Memory B cell (primary cell): ENCODE measurements at places on chromosomes 13 and 19.

- DNase-seq: no peak
These were observed 5.7 kb downstream of the TUBGCP3 start for GRCh38 chr13:112582263-112582662.

DNA sequence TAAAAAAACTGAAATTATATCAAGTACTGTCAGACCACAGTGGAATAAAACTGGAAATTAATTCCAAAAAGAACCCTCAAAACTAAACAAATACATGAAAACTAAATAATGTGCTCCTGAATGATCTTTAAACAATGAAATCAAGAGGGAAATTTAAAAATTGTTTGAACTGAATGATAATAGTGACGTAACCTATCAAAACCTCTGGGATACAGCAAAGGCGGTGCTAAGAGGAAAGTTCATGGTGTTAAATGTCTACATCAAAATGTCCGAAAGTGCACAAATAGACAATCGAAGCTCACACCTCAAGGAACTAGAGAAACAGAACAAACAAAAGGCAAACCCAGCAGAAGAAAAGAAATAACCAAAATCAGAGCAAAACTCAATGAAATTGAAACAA is 70.8 kb upstream of the TUBA3C start:
- no peak for DNase-seq

DNA sequence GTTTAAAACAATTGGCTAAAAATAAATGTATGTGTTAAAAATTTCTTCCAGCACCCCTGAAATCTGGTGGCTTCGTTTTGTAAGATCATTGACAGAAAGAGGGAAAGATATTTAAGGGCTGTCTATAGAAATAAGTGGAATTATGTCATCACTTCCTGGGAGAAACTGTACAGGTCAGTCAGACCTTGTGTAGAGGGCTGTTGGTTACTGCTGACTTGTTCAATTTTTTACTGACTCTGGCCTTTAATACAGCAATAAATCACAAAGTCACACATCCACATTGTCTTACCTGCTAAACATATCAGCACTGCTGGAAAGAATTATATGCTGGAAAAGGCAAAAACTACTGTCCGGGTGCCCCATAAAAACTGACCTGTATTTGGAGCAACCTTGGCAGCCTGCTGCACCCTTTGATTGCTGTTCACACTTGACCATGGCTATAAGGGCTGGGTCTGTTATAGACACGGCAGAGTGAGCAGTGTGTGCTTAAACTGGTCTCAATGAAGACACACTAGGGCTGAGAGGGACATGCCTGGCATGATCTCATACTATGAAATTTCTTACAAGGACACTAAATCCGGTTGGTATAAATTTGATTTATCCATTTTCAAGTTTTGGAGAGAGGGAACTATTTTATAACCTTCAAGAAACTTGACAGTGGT is 162.1 kb downstream of the NHLRC3 start:
- no peak for DNase-seq

- DNase-seq: no peak
These were observed 293.6 kb downstream of the TEX29 start for GRCh38 chr13:111614009-111614408.
